Sciatic nerve (tissue), 2 donors: ENCODE measurements at places on chromosomes 3 and 15. TPM values are rescaled to one million over a fixed set of nuclear protein-coding genes. Genes with fewer than 3 reads are reported as not detected.

CASR gene
- not detected for total RNA-seq

CNTN4 gene
- 80.0 TPM for total RNA-seq

PPARG gene
- 37.8 TPM for total RNA-seq

MINAR1 gene
- total RNA-seq, result 0.98 TPM

CLDN11 gene
- 88.2 TPM for total RNA-seq

SEMA3B gene
- 390 TPM for total RNA-seq

RASGRP1 gene
- 1.2 TPM for total RNA-seq

P2RY1 gene
- total RNA-seq, result 8.6 TPM

SCN11A gene
- total RNA-seq, result 0.71 TPM

VPS13C gene
- 124 TPM for total RNA-seq

CLRN1 gene
- not detected for total RNA-seq

IL20RB gene
- total RNA-seq, result 15.2 TPM

EPB42 gene
- total RNA-seq, result 4.5 TPM

ECE2 gene
- not detected for total RNA-seq

GOLGA6D gene
- total RNA-seq, result 0.18 TPM

GLDN gene
- total RNA-seq, result 94.5 TPM

TMC3 gene
- 0.13 TPM for total RNA-seq

ALG1L2 gene
- 1.1 TPM for total RNA-seq

BCL2A1 gene
- 11.6 TPM for total RNA-seq

RETNLB gene
- total RNA-seq, result not detected

POLQ gene
- total RNA-seq, result 0.09 TPM

PATL2 gene
- 2.9 TPM for total RNA-seq

WWTR1 gene
- total RNA-seq, result 143 TPM

GPR87 gene
- total RNA-seq, result not detected

POPDC2 gene
- 4.9 TPM for total RNA-seq

ACSBG1 gene
- 0.18 TPM for total RNA-seq

GMNC gene
- total RNA-seq, result not detected

MUC20 gene
- total RNA-seq, result 28.7 TPM

ALDH1A3 gene
- total RNA-seq, result 48.3 TPM

SCG5 gene
- total RNA-seq, result 2.5 TPM

SAXO2 gene
- total RNA-seq, result 2.0 TPM

HYAL1 gene
- total RNA-seq, result 19.4 TPM
